ENCODE measurements at places on chromosomes 7 and 10. TPM values are rescaled to one million over a fixed set of nuclear protein-coding genes. Genes with fewer than 3 reads are reported as not detected.

The PIP gene
- total RNA-seq, result not detected

DNA sequence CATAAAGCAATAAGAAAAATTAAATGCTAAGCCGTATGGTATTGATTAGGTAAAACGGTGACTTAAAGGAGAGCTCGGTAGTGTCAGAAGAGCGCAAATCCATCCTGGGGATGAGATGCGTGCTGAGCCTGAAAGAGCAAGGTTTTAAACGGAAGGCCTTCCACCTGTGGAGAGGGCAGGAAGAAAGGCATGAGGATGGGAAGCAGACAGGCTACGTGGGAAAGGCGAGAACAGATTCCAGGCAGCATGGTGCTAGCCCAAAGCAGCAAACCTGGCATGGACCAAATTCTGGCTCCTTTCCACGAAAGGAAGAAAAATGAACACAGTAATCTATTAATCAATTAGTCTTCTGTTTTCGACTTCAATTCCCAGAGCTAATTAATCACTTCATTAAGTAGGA is 103.5 kb downstream of the HIPK2 start:
- no peak for DNase-seq

- no peak for DNase-seq
Measured at GRCh38 chr7:17146621-17147020, 151.8 kb upstream of the AHR start.

GRCh38 chr10:93261089-93261488 is 187.4 kb downstream of the CYP26A1 start:
- DNase-seq, result no peak

The SLC16A12 gene
- not detected for total RNA-seq

The OR2A42 gene
- not detected for total RNA-seq

GRCh38 chr7:156022483-156023459 is 210.5 kb upstream of the SHH start:
- DNase-seq, result no peak

DNA sequence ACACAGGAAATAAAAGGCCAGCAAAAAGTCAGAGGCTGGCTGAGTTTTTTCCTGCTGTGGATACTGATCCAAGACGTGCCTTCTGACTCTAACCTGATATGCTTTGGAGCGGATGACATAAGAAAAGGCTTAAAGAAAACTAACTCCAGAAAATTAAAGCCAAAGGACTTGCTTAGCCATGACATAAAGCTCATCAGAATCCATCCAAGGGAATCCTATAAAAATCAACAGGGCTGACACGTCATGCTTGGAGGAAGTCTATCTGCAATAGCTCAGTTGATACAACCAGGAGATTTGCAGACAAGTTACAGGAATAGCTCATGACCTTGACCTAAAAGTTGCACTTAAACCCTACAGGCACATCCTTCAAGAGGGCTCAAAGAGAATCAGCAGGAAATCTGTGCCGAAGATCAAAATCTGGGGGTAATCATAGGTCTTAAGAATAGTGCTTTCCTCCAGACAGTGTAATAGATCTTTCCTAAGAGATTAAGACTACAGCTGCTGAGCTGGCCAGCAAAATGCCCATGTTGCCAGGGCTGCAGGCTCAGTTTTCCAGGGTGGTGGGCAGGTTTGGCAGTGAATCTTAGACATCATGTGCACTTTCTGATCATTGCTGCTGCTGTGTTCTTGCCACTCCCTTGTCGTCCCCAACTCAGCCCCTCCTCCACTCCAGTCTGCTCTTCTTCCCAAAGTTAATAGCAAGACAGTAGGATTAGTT is 111.5 kb upstream of the SVIL start:
- no peak for DNase-seq

The LBX1 gene
- total RNA-seq, result not detected

GRCh38 chr7:36571190-36571560 is 153.1 kb downstream of the AOAH start:
- no peak for DNase-seq

The FBXL13 gene
- 0.71 TPM for total RNA-seq

DNA sequence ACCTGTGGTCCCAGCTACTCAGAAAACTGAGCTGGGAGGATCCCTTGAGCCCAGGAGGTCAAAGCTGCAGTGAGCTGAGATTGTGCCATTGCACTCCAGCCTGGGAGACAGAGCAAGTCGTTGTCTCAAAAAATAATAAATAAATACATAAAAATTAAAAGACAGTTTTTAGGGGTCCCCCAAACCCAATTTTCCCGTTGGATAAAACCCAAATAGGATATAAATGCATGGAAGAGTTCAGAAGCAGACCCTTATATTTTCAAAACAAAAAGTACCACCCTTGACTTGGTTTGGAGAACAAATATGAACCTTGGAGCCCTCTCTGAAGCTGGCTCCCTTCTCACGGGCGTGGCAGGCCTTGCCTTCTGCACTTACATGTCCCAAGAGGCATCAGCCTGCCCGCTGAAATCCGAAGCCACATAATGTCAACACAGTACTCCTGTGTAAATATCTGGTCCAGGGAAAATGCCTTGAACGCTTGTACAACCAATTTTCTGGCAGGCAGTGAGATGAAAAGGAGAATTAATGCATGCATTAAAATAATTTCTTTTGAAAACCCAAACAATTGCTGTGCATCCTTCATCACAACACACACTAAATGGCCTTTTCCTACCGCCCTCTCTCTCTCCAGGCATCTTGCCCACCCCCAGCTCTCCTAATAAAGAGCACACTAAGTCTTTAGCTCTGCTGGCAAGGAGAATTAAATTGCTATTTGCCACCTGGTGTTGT is 46.4 kb upstream of the PARD3 start:
- DNase-seq, result no peak

- no peak for DNase-seq
Measured at GRCh38 chr10:7956508-7956907, 98.0 kb upstream of the GATA3 start.

DNA sequence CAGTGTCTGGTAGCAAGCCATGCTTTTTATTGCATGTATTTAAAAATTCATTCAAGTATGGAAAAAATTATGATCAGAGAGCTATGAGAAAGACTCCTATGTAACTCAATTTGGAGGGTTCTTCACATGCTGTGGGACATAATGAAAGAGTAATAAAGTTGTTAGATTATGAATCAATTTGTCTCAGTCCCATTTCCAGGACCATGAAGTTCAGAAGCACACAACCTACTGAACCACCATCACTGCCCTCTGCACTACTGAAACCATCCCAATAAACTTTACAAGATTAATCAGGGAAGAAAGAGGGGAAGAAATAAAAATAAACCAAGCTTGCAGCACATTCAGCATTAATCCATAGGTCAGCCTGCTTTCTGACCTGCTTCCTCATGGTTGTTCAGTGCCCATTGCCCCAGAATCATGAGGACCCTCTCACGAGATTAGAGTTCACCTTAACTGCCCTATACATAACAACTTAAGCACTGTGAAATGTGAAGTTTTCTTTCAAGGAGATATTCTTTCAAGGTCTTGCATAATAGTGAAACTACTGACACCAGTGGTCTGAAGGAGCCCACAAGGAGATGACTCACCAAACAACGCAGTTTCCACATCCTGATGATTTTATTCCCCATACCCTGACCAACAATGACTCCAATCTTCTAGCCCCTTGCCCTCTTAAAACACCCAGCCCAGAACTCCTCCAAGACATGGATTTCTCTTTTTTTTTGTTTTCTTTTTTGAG is 171.5 kb upstream of the ADCY1 start:
- no peak for DNase-seq

Measured in activated naive CD4-positive, alpha-beta T cell treated with anti-CD3 and anti-CD28 coated beads, Interleukin-2, amount 50 U/mL, for 72 hours (primary cell).